Bronchial smooth muscle cell (primary cell): ENCODE measurements at places on chromosomes 12 and 14. TPM values are rescaled to one million over a fixed set of nuclear protein-coding genes. Genes with fewer than 3 reads are reported as not detected.

The KLRB1 gene
- not detected in 2 replicates for total RNA-seq

The SLC8A3 gene
- under 0.01 TPM in 1 of 2 replicates, not detected in the other for total RNA-seq

The TSPAN19 gene
- total RNA-seq: under 0.01 and 0.16 TPM in 2 replicates

The ISCA2 gene
- 7.6 and 9.8 TPM in 2 replicates for total RNA-seq

The CD27 gene
- 0.34 TPM in 1 of 2 replicates, not detected in the other for total RNA-seq

The ALDH1L2 gene
- total RNA-seq: 21.1 and 29.5 TPM in 2 replicates

The TMPRSS12 gene
- total RNA-seq: not detected in 2 replicates

The HHIPL1 gene
- total RNA-seq: 8.5 and 8.6 TPM in 2 replicates

The SOAT2 gene
- total RNA-seq: 0.16 and 0.17 TPM in 2 replicates

The ADGRD1 gene
- total RNA-seq: 0.47 and 10.8 TPM in 2 replicates

The LPAR5 gene
- total RNA-seq: not detected in 2 replicates

The AQP6 gene
- total RNA-seq: under 0.01 TPM in 1 of 2 replicates, not detected in the other

The IL26 gene
- not detected in 2 replicates for total RNA-seq

The RIN3 gene
- 1.9 and 3.0 TPM in 2 replicates for total RNA-seq

The SYNDIG1L gene
- under 0.01 TPM in 2 replicates for total RNA-seq

The KCNJ8 gene
- 5.5 and 8.2 TPM in 2 replicates for total RNA-seq

The NCKAP5L gene
- 11.3 and 14.2 TPM in 2 replicates for total RNA-seq

The SLC5A8 gene
- total RNA-seq: not detected in 2 replicates

The PLEKHG7 gene
- total RNA-seq: not detected in 2 replicates

The TESPA1 gene
- not detected in 2 replicates for total RNA-seq

The TAS2R46 gene
- total RNA-seq: 1.2 and 1.7 TPM in 2 replicates

The TRMT61A gene
- total RNA-seq: 6.8 and 9.8 TPM in 2 replicates

The HOXC12 gene
- not detected in 2 replicates for total RNA-seq

The INHBC gene
- not detected in 2 replicates for total RNA-seq

The PLD4 gene
- under 0.01 and 0.09 TPM in 2 replicates for total RNA-seq

The ATL1 gene
- 7.3 and 8.3 TPM in 2 replicates for total RNA-seq

The TEX22 gene
- total RNA-seq: 0.43 and 0.47 TPM in 2 replicates

The OR4M1 gene
- total RNA-seq: not detected in 2 replicates

The SPX gene
- 0.63 TPM in 1 of 2 replicates, not detected in the other for total RNA-seq

The SERPINA4 gene
- not detected in 2 replicates for total RNA-seq

The KRT78 gene
- not detected in 2 replicates for total RNA-seq

The GAS2L3 gene
- total RNA-seq: 12.8 and 12.9 TPM in 2 replicates

The KRT86 gene
- not detected in 2 replicates for total RNA-seq

The KRT75 gene
- total RNA-seq: not detected in 2 replicates

The ANO4 gene
- 0.32 and 0.94 TPM in 2 replicates for total RNA-seq

The MAP1LC3B2 gene
- total RNA-seq: 0.17 and 0.63 TPM in 2 replicates

The KRT80 gene
- under 0.01 TPM in 2 replicates for total RNA-seq

The NID2 gene
- 110 and 166 TPM in 2 replicates for total RNA-seq

The DHH gene
- 0.17 TPM in 1 of 2 replicates, not detected in the other for total RNA-seq

The ITGB7 gene
- 0.47 and 1.4 TPM in 2 replicates for total RNA-seq

The KITLG gene
- 37.9 and 69.2 TPM in 2 replicates for total RNA-seq

The DHRS2 gene
- 0.17 and 0.79 TPM in 2 replicates for total RNA-seq

The GPR68 gene
- 10.4 and 42.4 TPM in 2 replicates for total RNA-seq

The HNF1A gene
- not detected in 2 replicates for total RNA-seq

The CLEC6A gene
- not detected in 2 replicates for total RNA-seq

The KANSL2 gene
- 31.8 and 44.7 TPM in 2 replicates for total RNA-seq

The RHEBL1 gene
- total RNA-seq: under 0.01 TPM in 1 of 2 replicates, not detected in the other

The C12orf43 gene
- total RNA-seq: 10.6 and 13.8 TPM in 2 replicates
